Activated CD4-positive, alpha-beta memory T cell treated with anti-CD3 and anti-CD28 coated beads for 36 hours (primary cell): ENCODE measurements at places on chromosomes 12 and 14. TPM values are rescaled to one million over a fixed set of nuclear protein-coding genes. Genes with fewer than 3 reads are reported as not detected.

- DNase-seq = no peak
These were observed 227.1 kb downstream of the MSRB3 start for GRCh38 chr12:65505386-65506121.

The DBX2 gene
- total RNA-seq = not detected

The SSPN gene
- not detected for total RNA-seq

GRCh38 chr14:75277815-75278421 lies 710 bp upstream of the FOS start:
- DNase-seq = no peak
